ENCODE measurements at places on chromosomes 16 and 17. TPM values are rescaled to one million over a fixed set of nuclear protein-coding genes. Genes with fewer than 3 reads are reported as not detected.

The SMTNL2 gene
- total RNA-seq: 13.3 TPM

DNA sequence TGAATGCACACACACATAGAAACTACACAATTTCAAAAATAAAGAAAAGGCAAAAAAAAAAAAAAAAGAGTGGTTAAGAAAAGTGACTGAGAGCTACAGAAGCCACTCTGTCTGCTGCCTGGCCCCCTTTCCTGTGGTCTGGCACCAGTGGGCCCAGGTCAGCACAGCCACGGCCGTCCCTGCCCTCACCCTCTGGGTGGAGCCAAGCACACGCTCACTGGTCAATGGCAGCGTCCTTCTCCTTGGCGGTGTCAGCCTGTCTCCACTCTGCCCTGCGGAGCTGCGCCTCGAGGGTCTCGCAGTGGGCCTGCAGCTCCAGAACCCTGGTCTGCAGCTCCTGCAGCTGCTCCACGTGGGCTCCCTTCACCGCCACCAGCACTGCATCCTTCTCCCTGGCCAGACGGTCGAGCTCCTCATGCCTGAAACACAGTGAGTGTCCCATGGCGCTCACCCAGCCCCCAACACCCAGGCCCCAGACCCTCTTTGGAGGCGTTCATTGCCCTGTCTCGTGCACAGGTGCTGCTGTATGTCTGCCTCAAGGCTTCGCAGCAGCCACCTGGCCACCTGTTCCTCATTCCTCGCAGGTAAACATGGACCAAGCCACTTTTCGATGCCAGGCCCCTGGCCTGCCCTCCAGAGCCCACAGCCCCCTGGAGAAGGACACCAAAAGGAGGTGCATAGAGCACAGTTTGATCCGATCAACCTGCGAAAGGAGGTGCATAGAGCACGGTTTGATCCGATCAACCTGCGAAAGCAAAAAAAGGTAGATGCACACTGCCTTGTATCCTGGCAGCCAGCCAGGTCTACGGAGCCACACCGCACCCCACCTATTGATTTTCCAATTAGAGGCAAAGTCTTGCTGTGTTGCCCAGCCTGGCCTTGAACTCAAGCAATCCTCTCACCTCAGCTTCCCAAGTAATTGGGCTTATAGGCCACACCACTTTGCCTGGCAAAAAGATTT lies 24.4 kb downstream of the CCDC57 start:
- no peak for DNase-seq

- no peak for DNase-seq
Observed at GRCh38 chr17:1255041-1255440, 15.2 kb upstream of the BHLHA9 start.

GRCh38 chr16:62194828-62195227 lies 158.6 kb upstream of the CDH8 start:
- DNase-seq: no peak

DNA sequence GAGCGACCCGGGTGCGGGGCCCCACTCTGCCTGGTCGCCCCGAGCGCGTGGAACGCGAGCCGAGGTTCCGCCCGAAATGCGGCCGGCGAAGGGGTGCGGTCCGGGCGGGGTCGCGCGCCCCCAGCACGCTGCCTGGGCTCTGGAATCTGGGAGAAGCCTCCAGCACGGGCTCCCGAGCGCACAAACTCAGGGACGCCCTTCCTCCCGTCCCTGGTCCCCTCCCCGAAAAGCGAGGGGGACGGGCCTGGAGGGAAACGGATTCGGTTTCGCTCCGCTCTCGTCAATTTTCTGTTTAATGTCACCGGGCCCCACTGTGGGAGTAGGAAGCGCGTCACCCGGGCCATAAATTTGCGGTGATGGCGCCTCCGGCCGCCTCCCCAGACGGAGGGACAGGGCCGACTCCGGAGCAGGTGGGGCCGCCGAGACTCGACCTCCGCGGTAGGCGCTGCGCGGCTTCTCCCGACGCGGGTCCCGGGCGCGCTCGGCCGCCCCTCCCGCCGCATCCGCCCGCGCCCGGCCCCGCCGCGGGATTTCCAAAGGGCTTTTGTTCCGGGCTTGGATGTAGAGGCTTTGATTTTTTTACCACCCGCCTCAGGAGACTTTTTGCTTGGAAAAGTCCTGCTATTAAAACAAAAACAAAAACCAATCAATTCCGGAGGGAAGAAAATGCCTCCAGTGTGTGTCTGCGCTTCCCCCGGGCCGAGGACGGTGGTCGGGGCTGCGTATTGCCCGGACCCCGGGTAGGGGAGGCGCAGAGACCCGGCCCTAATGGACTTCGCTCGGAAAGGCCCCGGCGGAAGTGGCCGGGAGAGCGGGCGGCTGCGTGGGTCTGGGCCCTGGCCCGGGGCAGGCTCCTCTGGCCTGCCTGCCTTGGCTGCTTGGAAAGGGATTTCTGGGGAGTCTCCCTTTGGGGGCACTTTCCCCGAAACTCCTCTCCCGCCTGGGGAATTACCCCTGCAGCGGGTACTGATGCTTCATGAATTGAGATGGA lies 7.9 kb upstream of the BAHCC1 start:
- DNase-seq: peak; percentile 73

GRCh38 chr17:42255445-42255844 lies 20.7 kb downstream of the STAT5B start:
- no peak for DNase-seq

DNA sequence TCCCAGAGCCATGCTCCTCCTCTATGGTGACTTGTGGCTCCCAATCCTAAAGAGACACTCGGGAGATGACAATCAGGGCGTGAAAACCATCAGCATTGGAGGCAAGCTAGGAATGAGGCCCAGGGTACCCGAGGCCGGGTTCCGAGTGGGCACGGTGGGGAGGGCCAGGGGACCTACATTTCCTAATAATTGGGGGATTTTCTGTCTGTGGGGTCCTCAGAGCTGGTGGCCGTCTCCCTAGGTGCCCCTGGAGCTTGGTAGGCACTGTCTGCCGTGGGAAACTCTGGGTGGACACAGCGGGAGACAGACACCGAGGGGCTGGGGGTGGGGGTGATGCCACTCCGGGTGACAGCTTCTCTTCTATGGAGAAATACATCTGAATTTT lies 312.5 kb upstream of the TNRC6C start:
- no peak for DNase-seq

DNA sequence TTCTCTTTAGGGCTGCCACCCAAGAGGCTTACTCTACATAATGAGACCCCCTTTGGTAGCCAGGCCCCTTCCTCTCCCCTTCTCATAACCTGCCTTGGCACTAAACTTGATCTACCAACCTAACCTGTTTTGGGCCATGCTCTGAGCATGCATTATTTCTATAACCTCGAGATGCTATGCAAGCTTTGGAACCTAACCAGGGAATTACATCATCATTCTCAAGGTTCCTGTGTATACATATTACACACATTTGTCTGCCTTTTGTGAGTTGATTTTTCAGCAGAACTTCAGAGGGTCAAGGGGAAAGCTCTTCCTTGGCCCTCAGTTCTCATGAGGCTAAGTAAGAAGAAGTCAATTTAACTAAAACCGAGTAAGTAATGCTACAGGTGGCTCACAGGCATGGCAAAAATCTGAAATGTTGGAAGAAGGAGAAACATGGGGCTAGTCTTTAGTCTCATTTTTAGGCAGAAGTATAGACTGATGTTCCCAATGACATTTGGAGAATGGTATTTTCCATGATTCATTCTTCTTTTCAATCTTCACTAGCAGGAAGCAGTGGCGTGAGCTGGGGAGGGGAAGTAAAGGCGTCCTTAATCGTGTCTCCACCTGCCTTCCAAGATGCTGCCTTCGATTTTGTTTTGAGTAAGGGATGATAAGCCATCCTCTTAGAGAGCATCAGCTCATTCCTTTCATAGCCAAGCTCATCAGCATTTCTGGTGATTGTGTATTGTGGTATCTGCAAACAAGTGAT lies 308.4 kb downstream of the ABCC12 start:
- no peak for DNase-seq

- DNase-seq: no peak
Observed at GRCh38 chr17:67281743-67282142, 36.7 kb upstream of the HELZ start.

The UQCRC2 gene
- total RNA-seq: 621 TPM

DNA sequence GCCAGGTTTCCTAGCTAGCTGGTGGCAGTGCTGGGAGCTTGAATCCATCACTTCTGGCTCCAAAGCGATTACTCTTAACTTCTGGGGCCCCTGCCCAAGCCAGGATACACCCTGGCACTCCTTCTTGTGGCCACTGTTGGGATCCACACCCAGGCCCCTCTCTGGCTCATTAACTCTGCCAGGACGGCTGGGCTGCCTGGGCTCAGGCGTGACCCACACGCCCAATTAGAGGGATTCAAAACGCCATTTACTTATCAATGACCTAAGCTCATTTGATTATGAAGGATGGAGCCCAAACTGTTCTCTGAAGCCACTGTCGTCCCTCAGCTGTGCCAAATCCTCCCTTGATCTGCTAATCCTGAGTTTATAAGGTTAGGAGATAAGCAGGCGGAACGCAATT lies 79.7 kb upstream of the BRD7 start:
- DNase-seq: no peak

DNA sequence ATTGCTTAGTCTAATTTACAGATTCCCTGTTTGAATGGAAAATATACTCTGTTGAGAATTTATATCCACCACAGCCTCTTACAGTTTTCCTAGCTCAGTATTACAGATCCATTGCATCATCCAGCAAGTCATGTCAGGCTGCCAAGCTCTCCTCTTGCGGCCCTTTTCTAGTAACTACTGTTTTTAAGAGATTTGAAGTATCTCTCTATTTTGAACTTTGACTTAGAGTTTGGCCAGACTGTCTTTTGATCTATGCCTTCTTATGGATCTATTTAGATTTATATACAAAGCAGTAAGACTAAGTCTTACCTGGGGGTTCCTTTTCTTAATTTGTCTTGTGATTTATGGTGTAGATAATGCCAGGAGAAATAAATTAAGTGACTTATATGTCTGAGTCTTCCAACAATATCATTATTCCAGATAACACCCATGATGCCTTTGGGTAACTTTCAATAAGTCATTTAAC lies 53.1 kb upstream of the ABCC11 start:
- peak; percentile 38 for DNase-seq

The SLFN14 gene
- not detected for total RNA-seq

GRCh38 chr16:5649762-5650743 lies 552.5 kb upstream of the EEF2KMT start:
- DNase-seq: no peak

GRCh38 chr16:49641250-49641649 lies 214.7 kb downstream of the ZNF423 start:
- DNase-seq: no peak

DNA sequence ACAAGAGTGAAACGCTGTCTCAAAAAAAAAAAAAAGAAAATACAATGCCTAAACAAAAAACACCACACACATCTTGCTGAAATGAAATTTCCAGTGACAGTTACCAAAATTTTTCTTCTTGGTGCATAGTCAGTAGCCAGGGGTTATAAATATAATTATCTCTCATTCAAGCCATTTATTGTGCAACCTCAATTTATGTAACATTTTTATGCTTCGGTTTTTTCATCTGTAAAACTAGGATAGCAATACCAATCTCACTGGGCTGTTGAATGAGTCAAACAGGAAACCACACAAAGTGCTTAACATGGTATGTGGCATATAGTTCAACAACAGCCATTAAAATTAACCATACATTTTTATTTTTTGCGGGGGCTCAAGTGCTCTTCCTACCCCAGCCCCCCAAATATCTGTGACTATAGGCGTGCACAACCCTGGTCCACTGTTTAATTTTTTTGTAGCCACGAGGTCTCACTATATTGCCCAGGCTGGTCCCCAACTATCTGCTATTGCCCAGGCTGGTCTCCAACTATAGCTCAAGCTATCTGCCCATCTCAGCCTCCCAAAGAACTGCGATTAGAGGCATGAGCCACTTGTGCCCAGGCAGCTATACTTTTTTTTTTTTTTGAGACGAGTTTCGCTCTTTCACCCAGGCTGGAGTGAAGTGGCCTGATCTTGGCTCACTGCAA lies 2.6 kb downstream of the COG4 start:
- no peak for DNase-seq

The AOC3 gene
- 96.4 TPM for total RNA-seq

The G6PC3 gene
- total RNA-seq: 32.9 TPM

The TXNDC17 gene
- 50.5 TPM for total RNA-seq

The KRTAP2-3 gene
- not detected for total RNA-seq

The NOG gene
- 0.12 TPM for total RNA-seq

DNA sequence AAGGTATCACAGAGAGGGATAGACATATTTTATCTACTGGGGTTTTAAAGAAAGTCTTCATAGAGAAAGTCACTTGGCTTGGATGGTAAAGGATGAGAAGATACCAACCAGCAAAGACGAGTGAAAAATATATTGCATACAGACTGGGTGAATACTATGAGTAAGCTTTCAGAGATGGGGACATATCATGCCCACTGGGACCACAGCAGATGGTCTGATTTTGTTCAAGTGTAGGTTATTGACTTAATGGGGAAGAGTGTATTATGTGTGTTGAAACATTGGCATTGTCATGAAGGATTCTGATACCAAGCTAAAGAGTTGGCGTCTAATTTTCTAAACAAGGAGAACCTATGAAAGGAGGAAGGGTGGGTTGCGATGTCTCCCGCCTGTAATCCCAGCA lies 13.8 kb upstream of the MMD start:
- DNase-seq: no peak

DNA sequence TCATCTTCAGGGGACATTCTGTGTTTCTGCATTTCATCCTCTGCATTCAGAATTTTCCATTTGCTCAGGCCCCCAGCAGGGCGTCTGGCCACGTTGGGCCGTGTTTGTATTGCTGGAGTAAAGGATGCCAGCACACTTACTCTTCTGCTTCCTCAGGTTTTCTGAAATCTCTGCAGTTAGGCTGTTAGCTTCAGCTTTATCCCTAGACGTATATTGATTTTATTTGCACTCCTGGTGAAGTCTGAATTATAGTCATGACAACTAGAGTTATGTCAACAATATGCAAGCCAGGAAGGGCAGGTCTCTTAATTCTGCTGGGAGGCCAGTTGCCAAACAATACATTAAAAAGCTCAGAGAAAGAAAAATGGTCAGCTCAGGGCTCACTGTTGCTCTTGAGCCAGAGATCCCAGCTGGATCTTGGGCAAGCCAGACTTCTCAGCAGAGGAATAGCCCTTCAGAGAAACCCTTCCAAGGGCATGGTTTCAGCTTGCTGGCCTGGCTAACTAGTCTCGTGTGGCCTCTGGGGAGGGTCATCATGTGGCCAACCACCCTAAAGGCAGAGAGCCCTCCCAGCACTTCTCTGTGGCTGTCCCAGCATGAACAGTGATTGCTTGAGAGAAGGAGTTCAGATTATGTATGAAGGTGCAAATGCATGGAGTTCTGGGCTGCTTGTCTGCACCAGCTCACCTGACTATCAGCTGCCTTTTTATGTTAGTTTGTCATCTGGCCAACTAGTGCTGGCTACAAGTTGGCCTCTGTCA lies 110.2 kb upstream of the CACNG5 start:
- no peak for DNase-seq

The PVALEF gene
- total RNA-seq: not detected

The TMEM235 gene
- total RNA-seq: not detected

All from left cardiac atrium (tissue), 4 donors.